ENCODE measurements at places on chromosomes 3 and 15. TPM values are rescaled to one million over a fixed set of nuclear protein-coding genes. Genes with fewer than 3 reads are reported as not detected.

- DNase-seq = no peak
Measured at GRCh38 chr15:33932734-33933133, 35.6 kb upstream of the CHRM5 start.

DNA sequence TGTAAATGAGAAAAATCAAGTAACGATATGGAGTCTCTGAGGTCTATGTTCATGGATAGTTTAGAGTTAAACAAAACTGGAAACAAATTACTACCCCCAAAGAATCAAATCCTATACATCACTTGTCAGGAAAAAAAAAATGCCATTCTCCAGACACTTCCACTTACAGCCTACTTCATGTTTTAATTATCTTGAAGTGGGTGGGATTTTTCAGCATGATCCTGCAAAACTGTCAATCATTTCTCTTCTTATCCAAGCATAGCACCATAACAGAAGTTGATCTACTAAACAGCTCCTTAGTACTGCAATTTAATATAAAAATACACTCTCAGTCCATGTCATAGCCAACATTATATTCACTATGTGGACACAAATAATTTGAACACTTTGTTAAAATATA, 833.9 kb downstream of the TUSC7 start:
- DNase-seq = no peak

GRCh38 chr3:4523710-4524698, 30.9 kb downstream of the ITPR1 start:
- DNase-seq = no peak

EOMES gene
- total RNA-seq = 0.42 TPM

- no peak for DNase-seq
Measured at GRCh38 chr3:168134931-168135330, 39.2 kb upstream of the GOLIM4 start.

- DNase-seq = no peak
Measured at GRCh38 chr3:46946416-46946815, 30.1 kb downstream of the CCDC12 start.

C2CD4B gene
- 12.1 TPM for total RNA-seq

DNA sequence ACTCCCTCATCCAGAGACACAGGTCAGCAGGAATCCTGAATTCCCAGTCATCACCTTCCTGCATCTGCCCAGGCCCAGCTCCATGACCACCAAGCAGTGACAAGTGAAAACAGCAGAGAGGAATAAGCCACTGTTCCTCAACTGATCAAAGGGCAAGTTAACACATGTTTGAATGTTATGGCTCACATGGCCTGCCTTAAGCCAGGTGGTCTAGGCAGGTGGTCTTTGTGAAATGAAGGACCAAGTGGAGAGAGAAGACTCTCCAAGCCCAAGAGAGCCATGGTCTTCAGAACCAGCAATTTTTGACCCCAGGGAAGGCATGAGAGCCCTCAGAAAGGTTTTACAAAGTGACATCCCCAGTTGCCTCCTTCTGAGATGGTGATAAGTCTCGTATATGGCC, 161.8 kb downstream of the EPHB1 start:
- DNase-seq = no peak

UCN2 gene
- total RNA-seq = not detected

CCDC80 gene
- total RNA-seq = 426 TPM

- DNase-seq = no peak
Measured at GRCh38 chr3:52088445-52089367, 32.3 kb upstream of the DUSP7 start.

SAMMSON gene
- total RNA-seq = not detected

- peak; percentile 93 for DNase-seq
Measured at GRCh38 chr15:66841953-66842681, 140.1 kb downstream of the SMAD6 start.

GRCh38 chr3:64898941-64899340, 211.1 kb upstream of the ADAMTS9 start:
- no peak for DNase-seq

GOLGA8J gene
- total RNA-seq = not detected

DNA sequence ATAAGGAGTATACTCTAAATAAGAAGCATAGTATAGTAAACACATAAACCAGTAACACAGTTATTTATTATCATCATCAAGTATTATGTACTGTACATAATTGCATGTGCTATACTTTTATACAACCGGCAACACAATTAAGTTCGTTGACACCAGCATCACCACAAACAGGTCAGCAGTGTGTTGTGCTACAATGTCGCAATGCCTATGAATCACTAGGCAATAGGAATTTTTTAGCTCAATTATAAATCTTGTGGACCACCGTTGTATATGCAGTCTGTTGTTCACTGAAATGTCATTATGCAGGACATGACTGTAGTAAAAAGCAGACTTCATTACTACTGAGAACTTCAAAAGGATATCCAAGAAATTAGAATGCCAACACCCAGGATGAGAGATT, 177.0 kb downstream of the PDCD6IP start:
- no peak for DNase-seq

DNA sequence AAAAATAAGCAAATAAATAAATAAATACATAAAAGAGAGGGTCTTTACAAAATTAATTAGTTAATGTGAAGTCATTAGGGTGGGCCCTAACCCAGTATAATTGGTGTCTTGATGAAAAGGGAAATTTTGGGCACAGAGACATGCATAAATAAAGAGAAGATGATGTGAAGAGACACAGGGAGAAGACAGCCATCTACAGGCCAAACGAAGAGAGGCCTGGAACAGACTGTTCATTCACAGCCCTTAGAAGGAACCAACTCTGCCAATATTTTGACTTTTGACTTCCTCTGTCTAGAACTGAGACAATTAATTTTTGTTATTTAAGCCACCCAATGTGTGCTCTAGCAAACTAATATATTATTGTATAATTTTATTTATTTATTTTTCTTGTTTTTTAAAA, 29.6 kb upstream of the SELENOK start:
- no peak for DNase-seq

DNA sequence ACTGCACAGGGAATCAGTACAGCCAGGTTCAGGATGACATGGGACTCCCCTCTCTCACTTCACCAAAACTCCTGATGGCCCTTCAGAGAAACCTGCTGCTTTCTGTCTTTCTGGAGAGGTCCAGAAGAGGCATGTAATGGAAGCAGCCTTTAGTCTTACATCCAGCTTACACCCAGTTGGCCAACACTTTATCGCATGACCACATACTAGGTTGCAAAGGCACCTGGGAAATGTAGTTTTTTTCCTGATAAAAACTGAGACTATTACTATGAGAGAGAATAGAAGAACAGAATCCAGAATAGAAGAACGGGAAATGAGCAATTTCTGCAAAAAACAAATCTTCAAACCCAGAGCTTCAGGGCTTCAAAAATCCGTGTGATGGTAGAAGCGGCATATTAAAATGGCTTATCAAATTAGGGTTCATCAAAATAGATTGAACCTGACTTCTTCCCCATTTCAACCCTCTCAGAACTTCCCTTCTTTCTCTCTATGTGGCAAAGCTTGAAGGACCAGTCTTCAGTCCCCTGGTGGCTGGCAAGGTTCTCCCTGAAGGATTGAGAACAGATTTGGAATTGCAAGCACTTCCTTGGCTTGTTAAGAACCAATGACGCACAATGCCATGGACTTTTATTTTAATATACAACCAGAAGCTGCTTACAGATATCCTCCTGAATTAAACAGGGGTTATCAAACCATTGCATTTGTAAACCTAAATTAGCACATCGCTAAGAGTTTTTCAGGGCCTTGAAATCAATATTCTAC, 34.4 kb downstream of the CORO2B start:
- no peak for DNase-seq

USP13 gene
- total RNA-seq = 9.8 TPM

DNA sequence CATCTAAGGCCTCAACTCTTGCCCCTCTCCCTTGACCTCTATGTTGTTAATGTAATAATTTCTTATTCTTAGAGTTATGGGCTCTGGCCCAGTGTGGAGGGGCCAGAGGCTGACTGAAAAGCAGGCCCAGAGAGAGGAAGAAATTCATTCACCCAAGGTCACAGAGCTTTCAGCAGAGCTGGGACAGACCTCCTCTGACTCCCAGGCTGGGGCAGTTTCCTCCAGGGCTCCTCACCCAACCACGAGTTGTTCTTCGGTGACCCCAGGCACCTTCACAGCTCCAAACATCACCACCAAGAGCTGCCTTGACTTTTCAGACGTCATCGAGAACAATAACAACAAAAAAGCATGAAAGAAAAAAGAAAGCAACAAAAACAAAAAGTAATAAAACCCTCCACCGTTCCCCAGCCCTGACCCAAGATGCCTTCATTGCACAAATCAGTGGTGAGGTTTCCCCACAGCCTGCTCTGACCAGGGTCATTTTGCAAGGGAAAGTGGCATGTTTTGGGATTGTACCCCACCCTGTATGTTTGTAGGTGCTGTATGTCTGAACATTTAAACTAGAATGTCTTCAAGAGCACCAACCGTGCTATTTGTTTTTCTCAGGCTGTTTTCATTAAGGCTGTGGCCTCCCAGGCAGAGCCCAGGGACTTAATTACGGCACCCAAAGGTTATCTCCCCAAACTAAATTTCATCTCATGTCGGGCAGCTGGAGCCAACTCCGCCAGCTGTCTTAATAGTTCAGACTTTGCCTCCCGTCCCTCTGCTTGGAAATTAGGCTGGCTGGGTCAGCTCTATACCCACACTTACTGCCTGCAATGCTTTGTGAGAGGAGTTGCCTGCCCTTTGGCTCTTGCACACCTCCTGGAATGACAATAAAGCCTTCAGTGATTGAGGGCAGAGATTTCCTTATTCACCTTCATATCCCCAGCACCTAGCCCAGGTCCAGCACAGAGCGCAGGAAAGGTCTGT, 173.8 kb downstream of the RPLP1 start:
- DNase-seq = peak; percentile 53

ONECUT1 gene
- total RNA-seq = not detected

DNA sequence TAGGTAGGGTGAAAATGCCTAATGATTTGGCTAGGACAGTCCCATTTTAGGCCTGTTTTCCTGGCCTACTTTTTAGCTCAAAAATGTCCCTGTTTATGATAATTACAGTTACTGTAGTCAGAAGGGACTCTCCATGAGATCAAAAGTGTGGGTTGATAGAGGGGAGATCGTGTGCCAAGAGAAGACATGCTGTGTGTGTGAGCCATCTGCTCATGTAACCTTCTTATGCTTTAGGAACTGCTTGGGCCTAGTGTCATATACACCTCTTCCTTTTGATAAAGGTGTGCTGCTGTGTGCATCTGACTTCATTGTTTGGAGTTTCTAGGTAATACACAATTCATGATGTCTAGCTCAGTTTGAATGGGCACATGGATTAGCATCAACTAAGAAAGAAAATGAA, 786.5 kb downstream of the PDCD6IP start:
- no peak for DNase-seq

GRCh38 chr15:45795440-45796069, 160.7 kb downstream of the SQOR start:
- DNase-seq = no peak

DNA sequence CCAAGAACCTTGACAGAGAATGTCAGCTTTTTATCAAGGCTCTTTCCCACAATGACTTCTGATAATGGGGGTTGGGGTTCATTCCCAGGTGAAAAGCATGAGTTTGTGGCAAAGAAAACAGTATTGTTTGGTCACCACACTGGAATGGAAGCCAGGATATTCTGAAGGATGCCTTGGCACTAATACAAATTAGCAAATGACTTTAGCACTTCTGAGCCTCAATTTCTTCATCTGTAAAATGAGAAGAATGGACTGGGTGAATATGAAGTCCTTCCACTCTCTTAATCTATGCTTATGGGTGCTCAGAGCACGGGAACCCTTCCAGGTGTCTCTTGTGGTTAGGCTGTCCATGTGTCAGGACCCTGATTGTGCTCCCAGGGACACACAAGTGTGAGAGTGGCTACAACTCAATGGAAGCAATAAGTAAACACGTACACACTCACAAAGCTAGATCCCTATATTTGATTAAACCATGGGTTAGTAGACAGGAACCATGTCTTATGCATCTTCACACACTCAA, 21.4 kb downstream of the RAB27A start:
- DNase-seq = no peak

AP3B2 gene
- total RNA-seq = 0.84 TPM

DNA sequence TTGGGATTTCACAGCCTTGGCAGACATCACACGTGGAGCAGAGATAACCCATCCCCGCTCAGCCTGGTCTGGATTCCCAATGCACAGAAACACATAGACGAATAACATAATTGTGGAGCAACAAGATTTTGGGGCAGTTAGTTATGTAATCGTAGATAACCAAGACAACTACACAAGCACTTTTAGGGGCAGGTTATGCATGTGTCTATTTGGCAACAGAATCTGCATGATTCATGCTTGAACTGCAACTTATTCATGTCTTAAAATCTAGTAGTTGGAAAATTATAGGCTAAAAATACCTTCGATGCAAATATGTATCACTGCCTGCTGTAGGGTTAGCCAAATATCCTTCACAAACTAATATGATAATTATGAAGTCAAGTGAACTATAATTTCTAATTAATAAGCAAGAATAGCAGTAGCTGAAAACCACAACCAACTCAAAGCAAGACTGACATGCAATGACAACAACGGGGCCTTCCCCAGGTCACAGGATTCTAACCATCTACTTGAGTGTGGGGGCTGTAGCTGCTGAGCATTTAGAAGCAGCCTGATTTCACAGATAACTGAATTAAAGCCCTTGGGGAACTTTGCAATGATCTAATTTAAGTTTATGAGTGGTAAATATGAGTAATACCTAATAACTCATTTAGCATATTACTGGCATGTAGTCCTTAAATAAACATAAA, 31.1 kb downstream of the DGKG start:
- no peak for DNase-seq

- DNase-seq = no peak
Measured at GRCh38 chr15:68449389-68449788, 17.4 kb upstream of the ITGA11 start.

GRCh38 chr15:59216911-59217310, 10.3 kb downstream of the LDHAL6B start:
- no peak for DNase-seq

CCDC33 gene
- not detected for total RNA-seq

DNA sequence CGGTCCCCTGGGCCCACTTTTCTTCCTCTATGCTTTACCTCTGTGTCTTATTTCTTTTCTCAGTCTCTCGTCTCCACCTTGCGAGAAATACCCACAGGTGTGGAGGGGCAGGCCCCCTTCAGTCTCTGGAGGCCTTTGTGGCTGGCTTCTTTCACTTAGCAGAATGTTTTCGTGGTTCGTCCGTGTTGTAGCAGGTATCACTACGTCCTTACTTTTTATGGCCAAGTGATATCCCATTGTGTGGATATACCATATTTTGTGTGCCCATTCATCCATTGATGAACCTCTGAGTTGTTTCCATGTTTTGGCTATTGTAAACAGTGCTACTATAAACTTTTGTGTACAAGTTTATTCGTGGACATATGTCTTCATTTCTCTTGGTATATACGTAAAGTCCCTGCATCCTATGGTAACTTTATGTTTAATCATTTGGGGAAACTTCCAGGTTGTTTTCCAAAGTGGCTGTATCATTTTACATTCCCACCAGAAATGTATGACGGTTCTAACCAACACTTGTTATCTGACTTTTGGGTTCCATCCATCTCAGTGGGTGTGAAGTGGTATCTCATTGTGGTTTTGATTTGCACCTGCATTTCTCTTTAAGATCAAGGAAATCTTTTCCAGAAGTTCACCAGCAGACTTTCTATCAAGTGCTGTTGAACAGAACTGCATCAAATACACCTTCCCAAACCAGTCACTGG, 5.6 kb downstream of the PIGZ start:
- no peak for DNase-seq

All from mesenteric fat pad (tissue), 1 donor.